ENCODE measurements at places on chromosomes 2 and 18. TPM values are rescaled to one million over a fixed set of nuclear protein-coding genes. Genes with fewer than 3 reads are reported as not detected.

GRCh38 chr2:35281702-35282101 is 1073.9 kb upstream of the CRIM1 start:
- DNase-seq = no peak

- no peak for DNase-seq
These were observed 162.3 kb upstream of the REV1 start for GRCh38 chr2:99651930-99652670.

GRCh38 chr18:57780706-57781347 is 22.3 kb downstream of the ATP8B1 start:
- no peak for DNase-seq

Gene ALK
- total RNA-seq = 0.44 TPM

Gene MOGAT1
- not detected for total RNA-seq

Gene NETO1
- total RNA-seq = 7.1 TPM

Measured in omental fat pad (tissue), 4 donors.